NCI-H1417 (cell line): ENCODE measurements at places on chromosomes 1 and 21.
A peak's percentile ranks its signal among the peaks of the same experiment; 100 is the strongest.

DNA sequence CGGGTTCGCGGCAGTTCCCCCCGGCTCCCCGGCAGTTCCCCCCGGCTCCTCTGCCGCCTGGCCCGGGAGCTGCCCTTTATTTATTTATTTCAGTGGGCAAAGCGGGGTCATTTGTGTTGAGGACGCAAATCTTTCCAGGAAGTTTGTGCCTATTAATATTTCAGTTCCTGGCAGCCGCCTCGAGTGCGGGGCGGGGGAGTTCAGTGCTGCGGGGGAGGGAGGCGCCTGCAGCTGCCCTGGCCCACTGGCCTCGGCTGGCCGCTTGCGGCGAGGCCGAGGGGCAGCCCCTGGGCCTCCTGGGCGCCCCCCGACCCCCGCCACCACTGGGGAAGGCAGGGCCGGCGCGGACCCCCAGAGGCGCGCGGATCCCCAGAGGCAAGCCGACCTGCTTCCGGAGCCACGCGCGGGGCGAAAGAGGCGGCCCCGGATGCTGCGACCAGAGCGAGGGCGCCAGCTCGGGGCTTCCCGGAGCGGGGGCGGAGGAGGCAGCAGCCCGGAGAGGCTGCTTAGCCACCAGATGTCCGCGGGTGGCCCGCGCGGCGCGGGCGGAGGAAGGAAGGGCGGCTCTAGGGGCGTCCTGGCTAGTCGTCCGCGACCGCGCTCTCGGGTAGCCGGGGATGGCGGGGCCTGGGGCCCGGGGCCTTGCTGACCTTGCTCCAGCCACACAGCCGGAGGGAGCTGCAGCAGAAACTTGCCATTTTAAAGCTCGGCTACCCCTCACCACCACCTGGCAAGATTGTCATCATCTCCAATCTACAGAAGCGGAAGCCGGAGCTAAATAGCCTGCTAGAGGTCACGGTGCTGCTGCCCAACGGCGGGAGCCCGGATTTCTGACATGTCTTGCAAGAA, 48.0 kb downstream of the H3-3A start:
- DNase-seq: peak; percentile 85

DNA sequence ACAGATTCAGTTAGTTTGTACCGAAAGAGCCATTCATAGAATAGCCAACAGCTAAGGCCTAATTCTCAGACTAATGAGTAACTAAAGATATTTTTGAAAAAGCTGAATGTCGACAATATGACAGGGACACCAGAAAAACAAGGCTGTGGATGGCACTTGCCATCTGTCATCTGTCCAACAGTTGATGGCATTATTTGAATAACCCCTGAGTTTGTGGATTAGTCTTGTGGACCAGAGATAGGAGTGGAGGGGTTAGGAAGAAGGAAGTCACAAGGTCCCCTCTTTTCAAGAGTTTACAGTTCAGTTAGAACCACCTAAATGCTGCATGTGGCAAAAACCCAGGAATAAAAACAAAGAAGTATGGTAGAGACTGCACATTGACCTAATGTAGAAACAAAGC, 356.5 kb upstream of the DUSP10 start:
- no peak for DNase-seq

GRCh38 chr1:216721062-216721461, 2.2 kb downstream of the ESRRG start:
- DNase-seq: no peak

- DNase-seq: peak; percentile 99
Observed at GRCh38 chr1:37038227-37039093, 4.1 kb upstream of the GRIK3 start.

DNA sequence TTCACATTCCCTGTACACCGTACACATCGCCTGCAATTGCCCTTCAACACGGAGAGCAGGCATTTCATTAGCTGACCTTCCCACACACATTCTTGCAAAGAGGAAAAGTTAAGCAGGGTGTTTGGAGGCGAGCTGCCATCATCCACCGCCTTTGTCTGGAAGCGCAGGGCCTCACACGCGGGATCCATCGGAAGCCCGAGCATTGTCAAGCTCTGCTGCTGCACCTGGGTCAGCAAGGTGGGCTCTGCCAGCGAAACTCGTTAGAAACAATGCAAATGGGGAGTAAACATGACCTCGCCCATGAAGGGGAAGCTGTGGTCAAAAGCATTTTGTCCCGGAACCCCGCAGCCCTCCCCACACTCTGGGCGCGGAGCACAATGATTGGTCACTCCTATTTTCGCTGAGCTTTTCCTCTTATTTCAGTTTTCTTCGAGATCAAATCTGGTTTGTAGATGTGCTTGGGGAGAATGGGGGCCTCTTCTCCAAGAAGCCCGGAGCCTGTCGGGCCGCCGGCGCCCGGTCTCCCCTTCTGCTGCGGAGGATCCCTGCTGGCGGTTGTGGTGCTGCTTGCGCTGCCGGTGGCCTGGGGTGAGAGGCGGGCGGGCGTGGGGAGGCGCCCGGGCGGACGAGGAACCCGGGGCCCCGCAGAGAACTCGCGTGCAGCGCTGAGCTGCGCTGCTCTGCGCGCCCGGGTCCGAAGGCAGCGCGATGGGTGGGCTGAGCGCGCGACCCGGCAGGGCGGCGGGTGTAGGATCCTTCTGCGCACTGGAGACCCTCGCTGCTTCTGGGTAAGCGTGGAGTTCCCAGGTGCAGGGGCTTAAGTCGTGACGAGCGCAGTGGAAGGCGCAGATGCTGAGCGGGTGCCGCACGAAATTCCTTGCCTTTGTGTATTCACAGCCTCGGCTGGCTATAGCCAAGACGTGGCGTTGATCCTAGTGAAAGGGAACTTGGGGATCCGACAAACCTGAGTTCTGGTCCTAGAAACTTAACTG, at the start of gene CR1:
Gene CR1, plus strand, starts transcription at position 357 of the 992 bp plus-strand sequence. Its CDS starts 111 bp downstream, at position 468.
- no peak for DNase-seq

- no peak for DNase-seq
Observed at GRCh38 chr1:202856014-202856413, 32.9 kb downstream of the RABIF start.

GRCh38 chr1:31633117-31633516, 11.6 kb downstream of the PEF1 start:
- DNase-seq: peak; percentile 3

GRCh38 chr1:90346349-90346748, 351.4 kb downstream of the ZNF326 start:
- no peak for DNase-seq

GRCh38 chr1:59814901-59815825, at the start of gene HOOK1:
Gene HOOK1, plus strand, starts transcription at chr1:59814949. Its CDS starts 169 bp downstream, at chr1:59815118.
- peak; percentile 81 for DNase-seq

DNA sequence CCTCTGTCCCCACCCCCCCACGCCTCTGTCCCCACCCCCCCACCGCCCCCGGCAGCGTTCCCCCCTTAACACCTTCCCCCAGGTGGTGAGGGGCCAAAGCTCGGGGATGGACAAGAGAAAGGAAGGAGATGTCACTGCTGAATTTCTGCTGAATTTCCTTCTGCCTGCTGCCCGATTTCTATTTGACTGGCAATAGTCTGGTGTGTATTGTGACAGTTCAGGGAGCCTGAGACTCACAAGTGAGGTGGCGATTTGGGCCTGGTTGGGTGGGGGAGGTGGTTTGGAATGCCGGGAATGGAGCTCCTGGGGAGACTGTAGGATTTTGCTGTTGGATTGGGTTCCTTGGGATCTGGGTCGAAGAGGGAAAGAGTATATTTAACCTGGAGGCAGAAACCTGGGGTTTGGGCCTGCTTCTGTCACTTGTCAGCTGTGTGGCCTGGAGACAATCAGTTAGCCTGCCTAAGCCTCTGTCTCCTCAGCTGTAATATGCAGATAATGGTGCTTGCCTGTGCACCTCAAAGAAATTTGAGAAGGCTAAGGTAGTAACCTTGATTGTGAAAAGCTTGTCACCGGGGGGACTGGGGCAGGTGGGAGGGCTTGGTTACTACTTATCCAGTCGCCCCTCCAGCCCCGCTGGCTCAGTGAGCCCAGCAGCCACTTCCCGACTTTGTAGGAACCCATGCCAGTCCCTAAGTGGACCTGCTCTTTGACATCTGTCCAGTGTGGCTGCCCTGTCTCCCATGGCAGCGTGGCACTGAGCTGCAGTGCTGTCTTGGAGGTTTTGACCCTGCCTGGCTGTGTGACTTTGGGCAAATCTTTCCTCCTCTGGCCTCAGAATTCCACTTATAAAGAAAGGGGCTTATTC, 7.7 kb upstream of the LMNA start:
- peak; percentile 32 for DNase-seq

- no peak for DNase-seq
Observed at GRCh38 chr1:14728516-14728915, 130.0 kb downstream of the KAZN start.

DNA sequence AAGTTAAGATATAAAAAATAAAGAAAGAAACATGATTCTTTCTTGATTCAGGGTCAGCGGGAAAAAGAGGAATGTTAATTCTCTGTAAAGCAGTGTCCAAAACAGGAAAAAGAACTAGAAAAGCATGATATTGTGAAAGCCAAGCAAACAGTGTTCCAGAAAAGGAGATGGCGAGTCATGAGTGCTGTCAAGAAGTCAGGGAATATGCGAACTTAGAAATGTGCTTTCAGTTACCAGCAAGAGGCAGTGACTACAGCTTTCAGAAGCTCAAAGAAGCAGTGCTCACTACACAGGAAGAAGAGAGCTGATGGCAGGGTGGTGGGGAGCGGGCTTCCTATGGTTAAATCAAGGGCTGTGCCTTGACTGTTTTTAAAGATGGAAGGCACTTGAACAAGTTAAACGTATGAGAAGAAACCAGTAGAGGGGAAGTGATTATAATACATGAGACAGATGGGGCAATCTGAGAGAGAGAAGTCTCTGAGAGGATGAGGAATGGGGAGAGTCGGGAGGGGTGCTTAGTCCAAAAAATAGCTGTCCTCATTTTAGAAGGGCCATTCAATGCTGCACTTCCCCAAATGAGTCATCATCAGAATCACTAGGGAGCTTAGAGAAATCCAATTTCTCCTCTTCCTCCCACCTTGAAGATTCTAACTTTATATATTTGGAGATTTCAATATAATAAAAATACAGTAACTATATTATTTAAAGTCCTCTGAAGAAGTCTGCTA, 90.4 kb downstream of the KCNK1 start:
- DNase-seq: no peak

GRCh38 chr21:32499249-32500055, 85.9 kb downstream of the TCP10L start:
- no peak for DNase-seq

DNA sequence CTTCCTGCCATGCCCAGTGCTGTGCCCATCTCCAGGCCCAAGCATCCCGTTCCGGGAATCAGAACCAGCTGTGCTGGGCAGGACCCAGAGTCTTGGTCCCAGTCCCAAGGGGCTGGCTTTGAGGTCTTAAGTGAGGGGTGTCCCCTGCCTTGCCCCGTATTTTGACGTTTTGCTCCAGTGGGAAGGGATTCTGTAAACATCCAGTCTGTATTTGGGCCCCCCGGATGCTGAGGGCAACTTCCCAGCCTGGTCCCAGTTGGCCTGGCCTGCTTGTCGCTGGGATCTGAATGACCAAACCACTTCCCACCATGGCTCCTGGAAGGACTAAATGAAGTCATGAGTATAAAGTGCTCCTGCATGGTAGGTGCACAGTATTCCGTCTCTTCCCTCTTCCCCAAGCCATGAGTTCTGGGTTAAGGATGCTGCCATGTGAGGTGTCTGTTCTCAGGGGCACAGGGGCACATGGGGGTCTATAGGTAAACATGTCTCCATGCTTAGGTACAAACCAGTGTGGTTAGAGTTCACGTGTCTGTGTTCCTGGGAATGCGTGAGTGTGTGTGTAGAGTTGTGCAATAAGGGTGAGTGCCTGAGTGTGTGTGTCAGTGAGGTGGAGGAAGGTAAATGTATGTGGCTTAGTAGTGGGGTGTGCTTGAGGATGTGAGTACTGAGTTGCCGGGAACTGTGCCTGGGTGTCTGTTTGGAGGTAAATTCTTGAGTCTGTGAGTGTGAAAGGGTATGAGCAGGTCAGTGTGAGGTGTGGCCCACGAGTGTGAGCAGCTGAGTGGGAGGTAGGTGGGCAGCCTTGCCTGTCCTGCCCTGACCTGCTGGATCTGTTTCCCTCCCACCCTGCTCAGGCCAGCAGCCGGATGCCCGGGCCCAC, 1.5 kb downstream of the B4GALT2 start:
- no peak for DNase-seq

DNA sequence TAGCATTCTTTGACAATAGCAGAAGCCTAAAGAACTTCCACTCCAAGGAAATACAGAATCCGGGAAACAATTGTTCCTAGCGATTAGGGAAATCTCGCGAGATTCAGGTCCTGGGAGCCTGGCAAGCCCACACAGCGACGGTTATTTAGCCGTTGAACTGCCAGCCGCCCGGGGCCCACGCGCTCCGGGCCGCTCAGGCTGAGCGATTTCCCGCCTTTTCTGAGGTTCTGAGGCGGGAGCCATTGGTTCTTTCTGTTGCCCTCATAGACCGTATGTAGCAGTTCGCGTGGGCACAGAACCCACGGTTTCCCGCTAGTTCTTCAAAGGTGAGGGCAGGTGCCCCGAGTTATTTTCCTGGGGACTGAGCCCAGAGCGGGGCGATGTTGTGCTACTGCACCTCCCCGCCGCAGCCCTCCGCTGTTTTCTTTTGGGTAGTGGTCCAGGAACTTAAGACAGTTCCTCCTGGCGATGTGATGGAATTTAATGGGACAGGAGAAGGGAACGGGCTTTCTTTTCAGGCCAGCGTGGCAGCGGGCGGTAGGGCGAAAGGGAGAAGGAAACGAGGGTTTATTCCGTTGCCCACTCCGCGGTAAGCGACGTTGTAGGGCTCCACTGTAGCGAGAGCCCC, at the start of gene SYCP1:
Gene SYCP1, plus strand, starts transcription at position 171 of the 628 bp plus-strand sequence. CDS start 602 bp downstream, outside the sequence.
- DNase-seq: no peak

GRCh38 chr1:8202182-8202905, 115.6 kb upstream of the SLC45A1 start:
- DNase-seq: no peak

- no peak for DNase-seq
Observed at GRCh38 chr1:230256896-230257295, 169.2 kb downstream of the PGBD5 start.

GRCh38 chr1:111571239-111571638, 48.4 kb upstream of the RAP1A start:
- no peak for DNase-seq

GRCh38 chr1:2891923-2892448, 90.5 kb upstream of the TTC34 start:
- DNase-seq: peak; percentile 9

DNA sequence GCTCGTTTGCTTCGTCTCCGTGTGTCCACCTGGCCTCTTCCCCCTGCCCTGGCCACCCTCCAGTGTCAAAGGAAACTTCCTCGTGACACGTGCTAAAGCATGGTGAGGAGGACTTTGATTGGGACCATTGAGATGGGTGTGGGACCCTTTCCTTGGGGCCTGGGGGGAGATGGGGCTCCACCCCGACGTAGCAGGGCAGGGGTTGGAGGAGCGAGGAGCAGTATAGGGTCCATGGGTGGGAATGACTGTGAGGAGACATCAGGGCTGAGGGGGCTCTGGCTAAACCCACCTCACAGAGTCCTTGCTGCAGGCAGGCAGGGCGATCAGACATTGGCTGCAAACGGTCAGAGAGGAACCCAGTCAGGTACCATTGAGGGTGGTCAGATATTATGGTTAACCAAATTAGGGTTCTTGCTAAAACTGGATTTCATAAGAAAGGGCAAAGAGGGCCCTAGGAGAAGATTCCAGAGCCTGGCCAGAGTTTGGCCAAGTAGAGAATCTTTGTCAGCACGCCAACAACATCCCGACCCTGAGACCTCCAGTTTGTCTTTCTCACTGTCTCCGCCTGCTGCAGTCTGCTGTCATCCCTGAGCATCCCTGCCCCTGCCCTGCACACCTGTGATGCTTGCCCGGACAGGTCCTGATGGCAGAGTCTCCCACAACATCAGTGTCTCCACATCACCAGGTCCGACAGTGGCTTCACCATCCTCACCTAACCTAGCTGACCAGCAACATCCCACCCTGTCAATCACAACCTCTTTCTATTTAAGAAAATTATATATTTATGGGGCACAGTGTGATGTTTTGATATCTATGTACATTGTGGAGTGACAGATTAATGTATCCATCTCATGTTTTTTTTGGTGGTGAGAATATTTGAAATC, 8.0 kb downstream of the RNF187 start:
- no peak for DNase-seq

GRCh38 chr1:63947904-63948303, 174.1 kb downstream of the ROR1 start:
- DNase-seq: no peak
